ENCODE measurements at places on chromosomes 3 and 15.

DNA sequence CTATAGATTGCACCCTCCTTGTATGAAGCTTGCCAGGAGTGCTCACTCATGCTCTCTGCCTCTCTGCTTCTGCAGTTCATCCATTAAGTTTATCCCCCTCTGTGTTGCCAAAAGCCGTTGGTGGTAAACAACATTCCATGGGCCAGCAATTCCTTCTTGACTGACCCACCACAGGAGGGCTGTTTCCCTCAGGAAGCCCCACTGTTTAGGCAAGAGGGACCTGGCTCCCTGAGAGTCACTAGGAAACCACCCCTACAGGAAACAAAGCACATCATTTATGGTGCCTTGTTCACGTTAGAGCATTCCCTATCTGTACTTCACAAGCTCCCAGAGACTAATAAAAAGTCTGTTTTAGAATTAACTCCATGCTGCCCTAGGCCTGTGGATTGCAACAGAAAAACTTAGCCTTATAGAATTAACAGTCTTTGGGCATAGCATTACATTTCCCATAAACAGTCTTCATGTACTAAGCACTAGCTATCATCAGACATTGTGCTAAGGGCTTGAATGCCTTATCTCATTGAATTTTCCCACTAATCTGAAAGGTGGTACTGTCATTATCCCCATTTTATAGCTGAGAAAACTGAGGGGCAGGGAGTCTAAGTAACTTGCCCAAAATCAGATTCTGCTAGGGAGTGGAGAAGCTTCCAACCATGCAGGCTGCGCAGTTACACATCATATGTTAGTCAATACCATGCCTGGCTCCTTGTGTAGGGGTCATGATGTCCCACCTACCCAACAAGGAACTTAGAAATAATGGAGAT, 149.9 kb downstream of the SHQ1 start:
- no peak for DNase-seq

- DNase-seq, result no peak
These were observed 89.0 kb downstream of the TMEM212 start for GRCh38 chr3:171932153-171932611.

DNA sequence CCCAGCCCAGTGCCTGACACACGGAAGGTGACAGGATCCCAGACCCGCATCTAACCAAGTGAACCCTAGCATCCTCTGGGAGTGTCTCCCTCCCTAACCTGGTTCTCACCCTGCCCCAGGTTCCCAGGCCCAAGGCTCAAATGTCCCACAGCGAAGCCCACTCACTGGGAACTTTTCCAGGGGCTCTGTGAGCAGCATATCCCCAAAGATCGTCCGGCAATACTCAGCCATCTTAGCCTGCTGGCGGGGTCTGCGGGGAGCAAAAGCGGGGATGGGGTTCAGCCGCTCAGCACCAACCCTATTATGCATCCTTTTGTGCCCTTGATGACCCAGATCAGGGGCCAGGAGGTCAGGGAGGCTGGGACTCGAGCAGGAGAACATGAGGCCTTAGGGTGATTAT, 10.4 kb downstream of the PLCB2 start:
- no peak for DNase-seq

DNA sequence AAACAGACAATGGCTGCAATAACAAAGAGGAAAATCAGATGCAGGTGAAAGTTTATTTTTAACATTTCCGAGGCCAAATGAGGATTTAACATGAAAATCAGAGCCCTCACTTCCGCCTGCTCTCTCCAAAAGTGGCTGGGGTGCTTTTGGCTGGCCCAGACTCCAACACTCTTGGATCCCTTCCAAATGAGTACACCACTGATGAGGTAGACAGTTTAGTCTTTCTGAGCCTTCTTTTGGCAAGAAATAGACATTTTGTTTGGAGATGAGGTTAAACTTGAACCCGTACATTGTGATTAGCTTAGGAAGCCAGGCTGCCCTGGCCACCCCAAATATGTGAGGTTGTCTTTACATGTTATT, 51.0 kb upstream of the TRA2B start:
- no peak for DNase-seq

DNA sequence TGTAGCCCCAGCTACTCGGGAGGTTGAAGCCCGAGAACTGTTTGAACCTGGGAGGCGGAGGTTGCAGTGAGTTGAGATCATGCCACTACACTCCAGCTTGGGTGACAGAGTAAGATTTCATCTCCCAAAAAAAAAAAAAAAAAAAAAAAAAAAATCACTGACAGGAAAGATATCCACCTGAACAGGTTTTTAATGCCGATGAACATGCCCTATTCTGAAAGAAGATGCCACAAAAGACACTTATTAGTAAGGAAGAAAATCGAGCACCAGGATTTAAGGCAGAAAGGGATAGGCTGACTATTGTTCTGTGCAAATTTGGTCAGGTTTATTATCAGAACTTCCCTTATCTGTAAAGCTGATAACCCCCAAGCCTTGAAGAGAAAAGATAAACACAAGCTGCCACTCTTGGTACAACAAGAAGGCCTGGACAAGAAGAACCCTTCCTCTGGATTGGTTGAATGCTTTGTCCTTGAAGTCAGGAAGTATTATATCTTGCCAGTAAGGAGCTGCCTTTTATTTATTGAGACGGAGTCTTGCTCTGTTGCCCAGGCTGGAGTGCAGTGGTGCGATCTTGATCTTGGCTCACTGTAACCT, 2.7 kb upstream of the PARP16 start:
- no peak for DNase-seq

DNA sequence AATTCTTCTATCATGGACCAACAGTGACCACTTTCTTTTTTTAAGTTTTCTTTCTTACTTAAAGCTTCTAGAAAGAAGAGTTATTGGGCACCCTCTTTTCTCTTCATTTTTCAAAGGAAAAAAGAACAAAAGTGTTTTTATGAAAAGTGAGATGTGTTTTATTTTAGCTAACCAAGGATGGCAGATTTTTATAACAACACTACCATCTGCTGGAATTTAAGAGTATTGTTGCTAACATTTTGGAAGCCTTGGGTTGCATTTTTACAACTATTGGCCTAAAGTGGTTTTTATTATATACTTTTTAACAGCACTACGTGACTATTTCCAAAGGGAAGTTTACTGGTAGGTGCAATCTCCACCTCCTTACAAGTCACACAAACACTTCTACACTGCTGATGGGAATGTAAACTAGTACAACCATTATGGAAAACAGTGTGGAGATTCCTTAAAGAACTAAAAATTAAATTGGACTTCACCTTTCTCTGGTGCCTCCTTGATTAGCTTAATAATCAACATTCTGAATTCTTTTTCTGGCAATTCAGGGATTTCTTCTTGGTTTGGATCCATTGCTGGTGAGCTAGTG, 237.7 kb upstream of the AGTR1 start:
- no peak for DNase-seq

DNA sequence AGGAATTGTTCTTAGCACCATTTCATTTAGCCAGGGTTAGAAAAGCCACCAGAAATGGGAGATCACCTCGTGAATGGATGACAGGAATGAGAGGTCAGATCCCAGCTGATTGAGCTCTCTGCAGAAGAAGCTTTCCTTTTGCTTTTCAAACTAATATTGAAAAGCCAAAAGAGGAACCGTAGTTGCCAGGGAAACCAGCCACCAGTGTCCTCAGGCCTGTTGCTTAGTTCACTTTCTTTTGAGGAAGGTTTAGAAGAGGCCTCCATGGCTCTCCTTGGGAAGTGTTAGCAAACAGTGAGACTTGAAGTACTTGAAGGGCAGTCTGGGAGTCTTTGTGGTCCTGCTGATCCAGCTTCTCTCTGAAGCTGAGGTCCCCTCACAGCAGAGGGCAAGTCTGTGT, 7.4 kb upstream of the CCK start:
- no peak for DNase-seq

GRCh38 chr3:133799794-133800585, 5.6 kb upstream of the SRPRB start:
- DNase-seq, result no peak
